ENCODE measurements at places on chromosomes 1 and 21.

DNA sequence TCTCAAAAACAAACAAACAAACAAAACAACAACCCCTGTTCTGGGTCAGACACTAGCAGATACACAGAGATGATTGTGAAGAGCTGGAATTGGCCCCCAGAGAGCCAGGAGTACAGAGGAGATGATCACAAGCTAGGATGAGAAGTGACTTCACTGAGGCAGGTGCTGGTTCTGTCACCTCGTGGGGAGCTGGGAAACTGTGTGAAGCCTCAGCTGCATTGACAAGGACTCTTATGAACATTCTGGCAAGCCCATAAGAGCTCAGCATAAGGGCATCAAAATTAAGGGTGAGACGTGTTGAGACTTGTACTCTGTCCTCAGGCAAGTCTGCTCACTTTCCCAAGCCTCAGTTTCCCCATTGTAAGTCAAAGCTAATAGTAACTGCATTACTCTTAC lies 14.7 kb upstream of the PTP4A2 start:
- DNase-seq = no peak

GRCh38 chr1:202349206-202349928 lies 868 bp downstream of the PPP1R12B start:
- DNase-seq = no peak

- DNase-seq = peak; percentile 68
Measured at GRCh38 chr1:155977690-155978324, 540 bp downstream of the ARHGEF2 start.

DNA sequence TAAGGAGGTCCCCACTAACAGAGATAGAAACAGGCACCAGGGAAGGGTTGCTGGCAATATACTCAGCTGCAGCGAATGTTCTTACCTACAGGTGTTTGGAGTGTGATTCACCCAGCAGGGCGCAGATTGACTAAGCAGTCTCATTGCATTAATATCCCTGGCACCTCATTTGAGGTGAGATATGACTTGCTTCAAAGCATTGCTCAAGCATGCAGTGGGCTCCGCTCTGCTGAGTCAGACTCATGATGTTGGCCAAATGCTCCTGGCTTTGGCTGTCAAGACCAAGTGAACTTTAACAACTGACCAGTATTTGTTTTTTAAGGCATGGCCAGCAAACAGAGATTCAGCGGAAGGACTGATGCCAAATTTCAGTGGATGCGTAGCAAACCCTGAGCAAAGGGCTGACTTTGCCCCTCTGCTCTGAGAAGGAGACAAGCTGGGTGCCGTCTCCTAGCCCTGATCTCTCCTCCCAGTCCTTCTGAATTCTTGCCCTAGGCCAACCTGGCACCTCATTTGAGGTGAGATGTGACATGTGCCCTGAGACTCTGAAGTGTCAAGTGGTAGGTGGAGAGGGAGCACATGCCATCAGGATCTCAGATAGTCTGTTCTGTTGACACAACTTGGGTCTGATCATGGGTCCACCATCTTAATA lies 187.1 kb upstream of the COA6 start:
- peak; percentile 48 for DNase-seq

- peak; percentile 49 for DNase-seq
Measured at GRCh38 chr21:33374450-33375096, 28.6 kb upstream of the IFNGR2 start.

DNA sequence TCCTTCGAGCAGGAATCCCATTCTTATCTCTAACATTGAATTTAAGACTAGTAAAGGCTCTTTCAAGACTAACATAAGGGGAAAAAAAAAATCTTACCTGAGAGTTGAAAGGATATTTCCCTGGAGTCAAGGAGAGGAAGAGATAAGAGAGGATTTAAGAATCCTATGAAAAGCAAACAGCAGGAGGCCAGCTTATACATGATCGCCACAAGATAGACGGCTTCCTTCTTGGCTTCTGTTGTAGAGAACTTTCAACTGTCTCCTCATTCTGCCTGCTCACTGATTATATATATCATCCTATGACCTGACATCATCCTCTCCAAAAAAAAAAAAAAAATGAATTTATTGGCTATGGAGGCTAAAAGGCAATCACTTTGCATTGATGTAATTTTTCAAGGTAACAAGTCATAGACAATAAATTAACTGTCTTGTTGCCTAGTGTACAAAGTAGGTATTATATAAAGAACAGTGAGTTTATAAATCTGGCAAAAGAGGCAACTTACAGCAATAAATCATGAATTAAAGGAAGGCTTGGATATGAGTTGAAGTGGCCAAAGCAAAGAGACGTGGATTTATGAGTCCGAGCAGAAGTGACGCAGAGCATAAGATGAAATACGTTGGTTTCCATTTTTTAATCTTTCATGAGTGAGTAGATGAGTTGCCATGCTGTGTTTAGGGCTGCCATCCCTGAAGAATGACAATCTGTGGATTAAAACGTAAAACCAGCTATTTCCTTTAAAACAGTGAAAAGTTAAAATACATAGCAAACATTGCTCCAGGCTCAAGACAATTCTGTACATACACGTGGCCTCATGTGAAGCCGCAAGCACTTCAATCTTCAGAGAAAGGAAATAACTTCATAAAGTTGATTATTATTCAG lies at the start of gene UTS2:
Gene UTS2 (minus strand): TSS at position 262 of the 880 bp plus-strand sequence. CDS start 62 bp downstream, at position 200.
- DNase-seq = no peak
